ENCODE measurements at places on chromosomes 5 and 9.

- DNase-seq = no peak
Measured at GRCh38 chr5:148910216-148910615, 83.8 kb downstream of the ADRB2 start.

- peak; percentile 61 for DNase-seq
Measured at GRCh38 chr5:168976311-168976970, 324.5 kb downstream of the SLIT3 start.

GRCh38 chr5:98349251-98349989 is 424.0 kb upstream of the RGMB start:
- peak; percentile 53 for DNase-seq

DNA sequence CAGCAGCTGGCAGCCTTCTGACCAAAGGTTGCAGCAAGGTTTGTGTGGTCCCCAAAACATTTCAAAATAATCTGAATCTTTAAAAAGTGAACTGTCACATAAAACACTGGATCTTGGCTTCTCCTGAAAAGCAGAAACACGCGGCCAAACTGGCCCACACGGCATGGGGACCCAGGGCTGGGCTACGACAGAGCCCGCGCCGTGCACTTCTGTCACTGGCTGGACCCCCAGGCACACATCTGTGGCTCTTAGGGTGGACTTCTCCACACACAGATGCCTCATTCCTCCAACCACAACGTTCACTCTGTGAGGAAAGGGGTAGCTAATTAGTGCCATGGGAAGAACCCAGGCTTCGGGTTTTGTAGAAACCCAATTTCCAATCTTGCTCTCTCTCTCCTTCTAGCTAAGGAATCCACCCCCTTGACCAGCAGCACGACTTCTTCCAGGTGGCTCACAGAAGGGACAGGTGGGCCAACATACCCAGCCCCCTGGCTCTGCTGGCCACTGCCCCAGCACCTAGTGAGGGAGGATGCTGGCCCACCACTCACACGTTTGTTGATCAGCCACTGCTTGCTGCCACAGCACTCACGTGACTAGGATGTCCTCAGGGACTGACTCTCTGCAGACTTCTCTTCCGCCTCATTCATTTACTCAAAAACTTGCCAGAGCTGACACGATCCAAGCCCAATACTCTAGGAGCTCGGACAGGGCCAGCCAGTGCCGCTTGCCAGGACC is 17.9 kb downstream of the LMAN2 start:
- no peak for DNase-seq

DNA sequence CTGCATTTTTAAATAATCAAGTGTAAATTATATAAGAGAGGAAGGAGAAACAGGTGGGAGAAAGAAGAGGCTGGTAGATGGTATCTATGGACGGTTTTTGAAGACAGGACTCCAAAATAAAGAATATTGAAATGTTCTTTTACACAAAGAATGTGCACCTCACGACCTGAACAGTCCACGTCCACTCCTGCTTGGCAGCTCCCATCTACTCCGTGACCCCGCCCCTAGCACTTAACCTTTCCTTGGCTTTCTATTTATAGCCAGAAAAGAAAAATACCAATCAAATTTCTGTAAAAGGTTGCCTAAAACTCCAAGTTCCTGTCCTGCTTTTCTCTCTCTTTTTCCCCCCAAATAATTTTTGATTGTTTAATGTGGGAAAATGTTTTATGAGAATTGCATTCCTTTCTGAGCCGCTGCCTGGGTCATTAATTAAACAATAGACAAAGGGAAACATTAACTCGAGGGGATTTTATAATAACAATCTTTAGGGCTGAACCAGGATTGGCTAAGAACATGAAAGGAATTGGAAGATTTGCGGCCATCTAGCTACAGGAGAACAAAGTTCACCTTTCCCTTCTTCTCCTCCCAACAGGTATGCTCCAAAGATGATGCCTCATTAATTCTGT is 173.6 kb upstream of the MAP3K1 start:
- no peak for DNase-seq

DNA sequence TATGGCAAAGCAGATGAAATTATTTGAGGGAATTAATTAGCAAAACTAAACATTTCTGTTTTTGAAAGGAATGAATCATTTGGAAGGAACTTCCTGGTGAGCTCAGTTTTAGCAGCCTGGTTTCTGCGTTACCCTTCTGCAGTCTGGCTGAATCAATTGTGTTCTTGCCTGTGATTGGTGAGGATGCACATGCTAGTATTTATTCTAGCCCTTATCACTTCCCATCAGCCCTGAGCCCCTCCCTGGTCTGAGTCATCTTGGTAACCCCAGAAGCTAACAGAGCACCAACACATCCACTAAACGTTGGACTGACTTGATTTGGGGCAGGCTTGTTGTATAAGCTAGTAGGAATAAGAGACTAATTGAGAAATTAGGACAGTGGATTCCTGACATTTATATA is 6.6 kb downstream of the TJP2 start:
- DNase-seq = peak; percentile 95
